GM04503 (cell line): ENCODE measurements at places on chromosomes 13 and 19.

DNA sequence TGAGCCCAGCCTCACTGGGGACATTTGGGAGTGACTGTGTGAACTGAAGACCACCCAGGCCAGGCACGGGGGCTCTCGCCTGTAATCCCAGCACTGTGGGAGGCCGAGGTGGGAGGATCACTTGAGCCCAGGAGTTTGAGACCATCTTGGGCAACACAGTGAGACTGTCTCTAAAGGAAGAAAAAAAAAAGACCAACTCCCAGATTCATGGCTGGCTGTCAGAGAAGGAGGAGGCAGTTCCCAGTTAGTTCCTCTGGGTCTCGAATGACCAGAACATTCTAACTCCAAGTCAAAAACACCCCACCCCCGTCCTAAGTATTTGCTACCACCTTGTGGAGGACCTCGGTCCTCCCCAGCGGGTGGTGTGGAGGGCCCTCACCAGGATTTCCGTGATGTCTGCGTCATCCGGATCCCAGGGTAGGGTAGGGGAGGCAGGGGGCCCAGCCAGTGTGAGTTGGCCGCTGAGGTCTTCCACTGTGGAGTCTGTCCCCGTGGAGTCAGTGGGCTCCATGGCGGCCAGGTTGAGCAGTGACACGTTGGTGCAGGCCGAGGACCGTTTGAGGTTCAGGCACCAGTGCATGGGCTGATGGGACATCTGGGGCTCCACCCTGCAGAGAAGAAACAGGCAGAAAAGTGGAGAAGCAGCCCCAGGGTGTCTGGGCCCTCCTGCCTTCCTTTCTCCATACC, 1.3 kb downstream of the TSKS start:
- DNase-seq: peak; percentile 45

DNA sequence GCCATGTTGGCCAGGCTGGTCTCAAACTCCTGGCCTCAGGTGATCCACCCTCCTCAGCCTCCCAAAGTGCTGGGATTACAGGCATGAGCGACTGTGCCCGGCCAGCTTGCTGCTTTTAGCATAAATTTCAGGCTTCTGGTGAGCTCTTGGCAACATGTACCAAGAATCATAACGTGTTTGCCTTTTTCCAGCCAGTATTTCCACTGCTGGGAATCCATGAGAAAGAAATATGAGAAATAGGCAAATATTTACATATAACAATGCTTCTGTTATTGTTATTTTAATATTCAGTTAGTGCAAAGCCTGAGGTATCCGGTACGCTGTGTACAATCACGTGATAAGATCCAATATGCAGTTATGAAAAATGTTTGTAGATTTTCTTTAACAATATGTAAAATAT, 29.2 kb upstream of the CERS4 start:
- no peak for DNase-seq

DNA sequence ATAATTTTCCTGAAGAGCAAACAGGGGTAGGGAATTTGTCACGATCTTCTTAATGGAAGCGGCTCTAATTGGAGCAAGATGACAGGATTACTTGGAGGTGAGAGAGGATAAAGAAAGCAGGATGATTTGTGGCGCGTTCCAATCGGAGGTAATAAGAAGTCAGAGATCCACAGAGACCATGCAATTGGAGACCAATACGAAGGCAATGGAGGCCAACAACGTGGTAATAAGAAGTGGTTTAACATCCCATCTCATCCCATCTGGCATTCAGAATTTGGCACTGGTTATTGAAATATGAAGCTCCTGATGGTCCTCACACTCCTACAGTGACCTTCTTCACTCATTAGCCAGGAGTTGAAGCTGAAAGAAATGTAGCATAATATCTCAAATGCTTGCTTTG, 130.6 kb downstream of the DLEU7 start:
- DNase-seq: no peak

GRCh38 chr13:93715866-93716265, 489.3 kb downstream of the GPC6 start:
- no peak for DNase-seq

DNA sequence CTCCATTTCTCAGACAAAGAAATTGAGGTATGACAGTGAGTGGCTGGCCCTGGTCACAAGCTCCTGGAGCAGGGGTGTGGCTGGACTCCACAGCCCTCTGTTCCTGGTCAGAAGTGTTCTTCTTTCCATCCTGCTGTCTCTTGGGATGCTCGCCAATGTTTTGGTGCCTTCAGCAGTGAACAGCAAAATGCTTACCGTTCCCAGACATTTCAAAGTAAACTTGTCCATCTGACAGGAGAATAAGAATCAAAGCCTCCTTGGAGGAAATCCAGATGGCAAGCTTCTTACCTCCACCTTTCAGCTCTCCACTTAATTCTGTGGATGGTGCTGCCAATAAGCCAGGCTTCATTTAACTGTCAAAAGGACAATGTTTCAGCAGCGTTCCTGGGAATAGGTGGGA, 954.1 kb downstream of the UQCRFS1 start:
- no peak for DNase-seq

DNA sequence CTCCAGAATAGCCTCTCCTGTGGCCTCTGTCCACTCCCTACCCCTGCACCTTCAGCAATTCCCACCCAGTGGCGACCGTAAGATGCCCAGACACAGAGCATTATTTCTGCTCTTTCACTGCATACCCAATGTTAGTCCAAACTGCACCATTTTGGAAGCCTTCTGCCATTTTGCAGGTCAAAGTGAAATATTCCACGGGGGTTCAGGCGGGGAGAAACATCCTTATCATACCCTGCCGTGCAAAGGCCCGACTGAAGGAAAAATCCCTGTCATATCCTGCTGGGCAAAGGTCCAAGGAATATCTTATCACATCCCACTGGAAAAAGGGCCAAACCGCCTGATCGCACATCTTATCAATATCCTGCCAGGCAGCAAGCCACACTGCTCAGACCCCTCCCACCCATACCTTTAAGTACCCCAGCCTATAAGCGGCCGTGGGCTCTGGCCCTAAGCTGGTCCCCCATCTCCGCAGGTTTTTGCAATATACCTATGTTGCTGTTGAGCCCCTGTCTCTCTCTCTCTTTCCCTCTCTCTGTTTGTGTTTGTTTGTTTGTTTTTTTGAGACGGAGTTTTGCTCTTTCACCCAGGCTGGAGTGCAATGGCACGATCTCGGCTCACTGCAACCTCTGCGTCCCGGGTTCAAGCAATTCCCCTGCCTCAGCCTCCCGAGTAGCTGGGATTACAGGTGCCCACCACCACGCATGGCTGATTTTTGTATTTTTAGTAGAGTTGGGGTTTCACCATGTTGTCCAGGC, 18.2 kb downstream of the CLEC11A start:
- DNase-seq: no peak

DNA sequence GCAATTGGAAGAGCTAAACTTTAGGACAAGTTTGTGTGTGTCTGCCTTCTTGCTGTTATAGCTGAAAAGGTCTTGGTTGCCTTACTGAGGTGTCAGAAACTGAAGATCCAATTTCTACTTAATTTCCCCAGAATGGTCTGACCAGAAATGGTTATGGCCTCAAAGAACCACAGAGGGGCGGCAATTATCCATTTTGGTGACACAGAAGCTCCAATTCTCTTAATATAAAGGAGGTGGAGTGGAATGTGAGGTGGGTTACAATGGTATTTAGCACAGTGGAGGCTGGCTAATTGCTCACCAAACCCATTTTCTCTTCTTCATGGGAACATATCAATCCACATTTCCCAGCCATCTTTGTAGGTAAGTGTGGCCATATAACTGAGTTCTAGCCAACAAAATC, 1157.2 kb downstream of the OLFM4 start:
- no peak for DNase-seq
